ENCODE measurements at places on chromosomes 7 and 10.

DNA sequence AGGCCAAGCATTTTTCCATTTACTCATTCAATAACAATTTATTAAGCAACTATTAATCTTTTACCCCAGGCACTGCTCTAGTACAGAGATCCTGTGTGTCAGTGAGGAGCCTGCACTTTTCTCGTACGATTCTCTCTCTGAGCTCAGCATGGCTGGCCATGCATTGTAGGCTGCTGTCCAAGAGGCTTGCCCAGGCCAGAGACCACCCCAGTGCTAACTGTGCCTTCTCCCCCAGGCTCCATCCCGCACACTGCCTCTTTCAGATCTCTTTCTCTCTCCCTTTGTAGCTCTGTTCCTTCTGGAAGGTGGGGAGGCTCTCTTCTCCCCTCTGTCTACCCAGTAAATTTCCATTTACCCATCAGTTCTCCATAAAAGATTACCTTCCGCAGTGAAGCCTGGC is 101.0 kb upstream of the IKZF1 start:
- DNase-seq = no peak

DNA sequence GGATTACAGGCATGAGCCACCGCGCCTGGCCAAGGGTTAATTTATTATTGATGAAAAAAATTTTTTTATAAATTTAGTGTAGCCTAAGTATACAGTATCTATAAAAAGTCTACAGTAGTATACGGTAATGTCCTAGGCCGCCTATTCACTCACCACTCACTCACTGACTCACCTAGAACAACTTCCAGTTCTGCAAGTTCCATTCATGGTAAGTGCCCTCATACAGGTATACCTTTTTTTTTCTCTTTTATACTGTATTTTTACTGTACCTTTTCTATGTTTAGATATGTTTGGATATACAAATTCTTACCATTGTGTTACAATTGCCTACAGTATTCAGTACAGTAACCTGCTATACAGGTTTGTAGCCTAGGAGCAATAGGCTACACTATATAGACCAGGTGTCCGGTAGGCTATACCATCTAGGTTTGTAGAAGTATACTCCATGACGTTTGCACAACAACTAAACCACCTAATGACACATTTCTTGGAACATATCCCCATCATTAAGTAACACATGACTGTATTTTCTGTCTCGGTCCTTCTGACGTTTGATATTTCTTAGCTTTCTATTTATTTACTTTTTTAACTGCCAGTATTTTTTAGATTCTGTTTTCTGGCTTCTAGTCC is 23.4 kb downstream of the IRF5 start:
- DNase-seq = no peak

- DNase-seq = no peak
Observed at GRCh38 chr10:22999942-23000341, 72.1 kb downstream of the ARMC3 start.

GRCh38 chr10:132866601-132867381 is 75.6 kb downstream of the CFAP46 start:
- no peak for DNase-seq

GRCh38 chr7:30223896-30224295 is 60.5 kb upstream of the ZNRF2 start:
- no peak for DNase-seq

GRCh38 chr7:66668112-66668511 is 39.4 kb downstream of the KCTD7 start:
- DNase-seq = no peak

- DNase-seq = no peak
Observed at GRCh38 chr7:100964630-100965029, 4.7 kb upstream of the MUC12 start.

- DNase-seq = no peak
Observed at GRCh38 chr10:437698-438490, 251.6 kb downstream of the DIP2C start.

- DNase-seq = no peak
Observed at GRCh38 chr7:47782022-47782421, 166.2 kb downstream of the PKD1L1 start.

DNA sequence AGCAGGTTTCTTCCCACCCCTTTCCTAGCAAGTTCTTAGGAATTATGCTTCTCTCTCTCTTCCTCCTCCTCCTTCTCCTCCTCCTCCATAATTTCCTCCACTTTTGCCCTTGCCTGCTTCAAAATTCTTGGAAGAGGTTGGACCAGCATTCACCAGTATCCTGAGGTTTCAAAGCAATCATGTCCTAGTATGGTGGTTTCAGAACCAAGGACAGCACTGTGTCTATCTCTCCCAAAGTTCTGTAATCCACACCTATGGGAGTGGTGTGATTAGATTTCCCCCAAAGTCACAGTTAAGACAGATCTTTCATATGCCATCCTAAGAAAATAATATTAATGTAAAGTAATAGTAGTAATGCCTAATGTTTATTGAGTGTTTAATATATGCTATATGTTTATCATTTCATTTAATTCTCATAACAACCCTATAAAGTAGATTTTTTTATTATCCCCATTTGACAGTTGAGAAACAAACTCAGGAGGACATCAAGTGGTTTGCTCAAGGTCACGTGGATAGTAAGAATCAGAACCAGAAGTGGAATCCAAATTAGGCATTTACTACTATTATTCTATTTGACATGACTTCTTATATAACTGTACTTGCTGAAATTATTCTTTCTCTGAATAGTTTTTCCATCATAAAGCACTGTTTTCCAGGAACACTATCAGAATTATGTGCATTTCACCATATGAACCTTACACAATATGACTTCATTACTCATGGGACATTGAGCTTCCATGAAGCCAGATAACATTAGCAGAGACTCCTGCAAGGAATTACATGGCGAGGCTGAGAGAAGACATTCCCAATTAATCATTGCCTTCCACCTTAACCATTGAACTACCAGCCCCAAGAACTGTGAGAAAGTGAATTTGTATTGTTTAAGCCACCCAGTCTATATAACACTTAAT is 91.4 kb downstream of the IPMK start:
- DNase-seq = no peak

DNA sequence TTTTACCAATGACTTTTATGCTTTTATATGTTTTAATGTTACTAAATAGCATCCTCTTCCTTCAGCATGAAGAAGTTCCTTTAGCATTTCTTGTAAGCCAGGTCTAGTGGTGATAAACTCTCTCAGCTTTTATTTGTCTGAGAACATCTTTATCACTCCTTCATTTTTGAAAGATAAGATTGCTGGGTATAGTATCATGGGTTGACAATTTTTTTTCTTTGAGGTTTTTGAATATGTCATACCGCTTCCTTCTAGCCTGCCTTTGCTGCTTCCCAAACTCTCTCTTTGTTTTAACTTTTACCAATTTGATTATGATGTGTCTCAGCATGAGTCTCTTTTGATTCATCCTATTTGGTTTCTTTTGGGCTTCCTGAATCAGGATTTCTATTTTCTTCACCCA is 108.2 kb upstream of the KAT6B start:
- DNase-seq = no peak

DNA sequence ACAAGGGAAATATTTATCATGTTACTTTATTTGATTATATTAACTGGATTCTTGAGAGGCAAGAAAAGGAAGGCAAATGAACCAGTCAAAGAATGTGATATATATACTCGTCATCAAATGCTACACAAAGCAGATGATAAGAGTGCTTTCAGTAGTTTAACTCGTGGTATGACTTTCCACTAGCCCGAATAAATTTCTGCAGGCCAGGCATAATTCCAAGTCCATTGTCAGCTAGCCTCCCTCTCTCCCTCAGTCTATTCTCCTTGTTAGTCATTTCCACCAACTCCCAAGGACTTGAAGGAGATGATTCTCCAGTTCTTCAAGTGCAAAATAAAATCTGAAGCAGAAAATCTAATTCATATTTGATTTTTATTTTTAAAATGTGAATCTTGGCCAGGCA is 190.5 kb downstream of the GLI3 start:
- no peak for DNase-seq

DNA sequence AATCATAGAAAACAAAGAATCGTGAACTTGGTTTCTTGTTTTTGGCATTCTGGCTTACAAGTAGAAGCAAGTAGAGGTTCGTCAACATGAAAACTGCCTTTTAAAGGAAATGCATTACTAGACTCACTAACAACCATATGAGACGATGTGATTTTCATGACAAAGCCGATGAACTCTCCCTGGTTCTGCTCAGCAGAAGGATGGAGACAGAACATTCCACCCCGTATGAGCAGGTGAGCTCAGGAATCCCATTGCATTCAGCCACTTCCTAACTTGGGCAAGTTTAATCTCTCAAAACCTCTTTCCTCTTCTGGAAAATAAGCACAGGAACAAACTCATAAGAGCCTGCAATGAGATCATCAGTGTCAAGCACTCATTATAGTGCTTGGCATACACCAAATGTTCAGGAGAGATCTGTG is 57.4 kb upstream of the SVIL start:
- no peak for DNase-seq

GRCh38 chr10:15370212-15370855 is 755 bp downstream of the FAM171A1 start:
- no peak for DNase-seq

DNA sequence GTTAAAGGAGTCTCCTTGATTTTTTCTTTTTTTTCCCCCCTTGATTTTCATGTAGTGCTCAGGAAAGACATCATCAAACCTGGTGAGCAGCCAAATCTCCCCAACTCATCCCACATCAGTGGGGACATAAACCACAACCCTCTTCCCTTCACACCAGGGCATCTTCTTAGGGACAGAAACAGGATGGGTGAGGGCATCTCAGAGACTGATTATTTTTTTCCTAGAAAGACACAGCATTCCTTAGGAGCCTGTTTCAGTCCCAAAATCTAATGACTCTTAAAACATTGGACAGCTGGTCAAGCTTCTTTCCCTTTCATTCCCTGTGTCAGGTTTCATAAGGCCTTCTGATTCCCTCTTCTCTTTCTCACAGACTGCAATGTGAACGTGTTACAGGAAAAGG is 31.5 kb upstream of the GSAP start:
- DNase-seq = no peak

GRCh38 chr7:100675105-100675451 is 1.5 kb downstream of the GNB2 start:
- no peak for DNase-seq

DNA sequence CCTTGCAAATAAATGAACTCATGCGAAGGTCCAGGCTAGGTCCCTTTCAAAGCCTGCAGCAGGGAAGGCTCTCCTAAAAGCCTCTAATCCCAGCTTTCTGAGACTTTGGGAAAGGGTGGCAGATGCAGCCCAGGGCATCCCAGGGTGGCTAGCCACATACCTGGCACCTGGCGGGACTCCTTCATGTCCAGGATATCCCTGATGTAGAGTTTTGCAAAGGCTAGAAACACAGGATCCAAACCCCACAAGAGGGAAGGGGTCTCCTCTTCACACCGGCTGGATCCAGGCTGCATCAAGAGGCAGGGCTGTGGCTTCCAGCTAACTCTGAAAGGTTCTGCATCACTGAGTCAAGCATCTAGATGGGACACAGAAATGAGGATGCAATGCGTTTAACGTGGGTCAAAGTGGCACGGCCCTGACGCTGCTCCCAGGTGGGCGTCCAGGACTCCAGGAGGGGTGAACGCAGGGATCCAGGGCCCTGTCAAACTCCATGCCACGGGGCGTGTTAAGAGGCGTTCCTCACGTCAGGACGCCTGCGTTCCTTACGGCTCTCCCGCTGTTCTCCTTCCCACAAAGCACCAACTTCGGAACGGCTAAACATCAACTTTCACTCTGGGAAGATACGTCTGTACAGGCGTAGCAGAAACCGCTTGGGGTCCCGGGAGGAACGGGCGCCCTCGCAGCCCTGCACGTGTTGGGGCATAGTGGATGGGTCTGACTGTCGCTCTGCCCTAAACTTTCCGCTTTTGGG is 507 bp downstream of the STN1 start:
- peak; percentile 70 for DNase-seq

GRCh38 chr7:131327049-131327625 is 539 bp upstream of the MKLN1 start:
- peak; percentile 81 for DNase-seq

GRCh38 chr7:29009947-29010346 is 51.8 kb upstream of the TRIL start:
- no peak for DNase-seq

GRCh38 chr10:7587168-7587864 is 79.5 kb downstream of the ITIH5 start:
- DNase-seq = no peak

DNA sequence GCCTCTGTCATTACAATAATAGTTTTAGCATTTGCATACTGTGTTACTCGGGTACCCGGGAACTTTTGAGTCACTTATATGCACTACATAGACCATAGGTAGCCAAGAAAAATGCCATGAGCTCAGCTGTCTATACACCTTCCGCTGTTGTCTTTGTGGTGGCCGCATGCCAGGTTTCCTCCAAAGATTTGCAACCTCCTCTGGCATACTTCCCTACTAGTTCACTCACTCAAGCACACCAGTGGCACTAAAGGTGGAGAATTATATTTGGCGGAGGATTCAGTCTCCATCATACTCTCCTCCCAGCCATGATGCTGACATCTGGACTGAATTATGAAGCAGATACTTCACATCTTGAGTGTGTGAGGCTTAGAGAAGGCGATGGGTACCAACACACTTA is 35.6 kb upstream of the GRB10 start:
- no peak for DNase-seq

DNA sequence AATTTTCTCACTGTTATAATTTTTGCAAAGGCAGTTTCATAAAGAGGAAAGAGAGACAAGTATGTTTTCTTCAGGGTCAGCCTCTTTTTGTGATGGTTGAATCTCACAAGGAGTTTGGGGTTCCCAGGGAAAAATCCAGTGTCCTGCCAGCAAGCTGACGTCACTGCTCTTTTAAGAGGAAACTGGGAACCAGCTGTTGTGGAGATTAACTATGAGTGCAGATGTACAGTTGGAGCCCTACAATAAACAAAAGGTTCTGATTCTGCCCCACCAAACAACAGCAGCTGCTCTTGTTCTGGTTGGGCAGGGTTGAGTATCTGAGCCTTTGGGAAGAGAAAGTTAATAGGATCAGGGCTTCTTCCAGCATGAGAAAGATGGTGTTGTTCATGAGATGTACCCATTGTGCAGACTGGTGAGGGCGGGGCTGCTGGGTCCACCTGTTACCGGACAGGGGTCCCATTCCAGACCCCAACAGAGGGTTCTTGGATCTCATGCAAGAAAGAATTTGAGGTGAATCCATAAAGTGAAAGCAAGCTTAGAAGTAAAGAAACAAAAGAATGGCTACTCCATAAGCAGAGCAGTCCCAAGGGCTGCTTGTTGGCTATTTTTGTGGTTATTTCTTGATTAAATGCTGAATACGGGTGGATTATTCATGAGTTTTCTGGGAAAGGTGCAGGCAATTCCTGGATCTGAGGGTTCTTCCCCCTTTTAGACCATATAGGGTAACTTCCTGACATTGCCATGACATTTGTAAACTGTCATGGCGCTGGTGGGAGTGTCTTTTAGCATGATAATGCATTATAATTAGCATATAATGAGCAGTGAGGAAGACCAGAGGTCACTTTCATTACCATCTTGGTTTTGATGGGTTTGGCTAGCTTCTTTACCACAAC is 12.5 kb downstream of the PRF1 start:
- DNase-seq = no peak

DNA sequence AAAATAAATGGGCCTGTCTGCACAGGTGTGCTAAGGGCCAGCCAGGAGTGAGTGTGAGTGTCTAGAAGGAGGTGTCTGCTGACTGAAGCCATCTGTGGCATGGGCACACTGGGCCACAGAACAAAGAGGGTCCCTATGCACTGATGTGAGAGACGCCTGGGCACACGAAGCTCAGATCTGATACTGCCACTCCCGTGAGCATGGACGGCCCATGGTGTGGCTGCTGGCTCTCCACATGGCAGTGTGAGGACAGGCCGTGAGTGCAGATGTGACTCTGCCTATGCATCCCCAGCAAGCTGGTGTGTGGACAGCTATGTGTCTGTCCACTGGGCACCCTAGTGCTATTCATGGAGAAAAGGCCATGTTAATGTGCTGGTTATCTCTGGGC is 12.8 kb upstream of the MYL7 start:
- no peak for DNase-seq

GRCh38 chr10:33012306-33012705 is 54.3 kb upstream of the ITGB1 start:
- DNase-seq = no peak

Data from G401 (cell line).